GF-D8 (cell line): ENCODE measurements at places on chromosomes 12 and 14.

DNA sequence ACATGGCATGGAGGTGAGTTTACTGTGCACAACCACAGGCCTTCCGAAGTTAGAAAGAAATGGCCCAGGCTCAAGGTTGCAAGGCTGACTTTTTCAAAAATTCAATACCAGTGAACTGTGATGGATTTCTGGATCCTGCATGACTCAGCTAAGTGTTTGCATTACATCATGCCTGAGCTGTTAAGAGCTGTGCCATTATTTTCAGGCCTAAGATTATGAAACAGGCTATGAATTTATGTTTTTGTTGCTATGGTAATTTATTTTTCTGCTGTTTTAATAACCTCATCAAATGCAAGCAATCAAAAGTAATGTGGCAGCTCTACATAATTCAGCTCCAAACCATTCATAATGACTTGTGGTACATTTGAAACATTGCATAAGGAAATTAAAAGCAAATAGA, 457.7 kb upstream of the TMEM132C start:
- no peak for DNase-seq

DNA sequence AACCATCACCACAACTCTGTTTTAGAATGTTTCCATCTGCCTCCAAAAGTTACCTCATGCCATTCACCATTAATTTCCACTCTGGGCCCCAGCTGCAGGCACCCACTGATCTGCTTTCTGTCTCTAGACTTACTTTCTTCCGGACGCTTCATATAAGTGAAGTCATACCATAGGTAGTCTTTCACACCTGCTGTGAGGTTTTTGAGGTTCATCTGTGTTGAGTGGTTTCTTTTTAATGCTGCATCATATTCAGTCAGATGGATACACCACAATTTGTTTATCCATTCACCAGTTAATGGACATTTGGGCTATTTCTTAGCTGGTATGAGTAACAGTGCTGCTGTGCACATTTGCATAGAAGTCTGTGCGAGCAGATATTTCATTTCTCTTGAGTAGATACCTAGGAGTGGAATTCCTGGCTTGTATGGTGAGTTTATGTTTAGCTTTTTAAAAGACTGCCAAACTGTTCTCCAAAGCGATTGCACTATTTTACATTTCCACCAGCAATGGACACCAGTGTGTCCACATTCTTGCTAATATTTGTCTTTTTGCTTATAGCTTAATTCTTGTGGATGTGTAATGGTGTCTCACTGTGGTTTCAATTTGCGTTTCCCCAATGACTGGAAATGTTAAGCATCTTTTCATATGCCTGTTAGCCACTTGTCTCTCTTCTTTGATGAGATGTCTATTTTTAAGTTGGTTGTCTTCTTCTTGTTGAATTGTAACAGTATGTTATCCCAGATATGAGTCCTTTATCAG, 48.3 kb downstream of the ZFYVE21 start:
- no peak for DNase-seq

DNA sequence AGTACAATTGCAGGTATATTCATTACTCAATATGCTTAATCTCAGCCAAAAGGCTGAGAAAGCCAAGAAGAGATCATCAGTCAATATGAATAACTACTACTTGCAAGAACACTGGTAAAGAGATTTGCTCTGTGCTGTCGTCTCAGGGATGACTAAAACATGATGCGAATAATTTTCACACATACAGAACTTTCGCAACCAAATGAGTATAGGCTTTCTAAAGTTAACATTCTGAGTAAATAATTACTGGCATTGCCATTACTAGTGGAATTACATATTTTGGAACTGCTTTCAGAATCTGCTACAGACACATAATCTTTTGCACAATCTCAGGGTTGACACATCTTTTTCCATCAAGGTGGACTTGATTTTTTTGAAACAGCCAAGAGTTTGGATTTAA, 24.7 kb downstream of the NCKAP1L start:
- no peak for DNase-seq

GRCh38 chr12:109069307-109070271, 17.2 kb downstream of the USP30 start:
- DNase-seq = no peak

DNA sequence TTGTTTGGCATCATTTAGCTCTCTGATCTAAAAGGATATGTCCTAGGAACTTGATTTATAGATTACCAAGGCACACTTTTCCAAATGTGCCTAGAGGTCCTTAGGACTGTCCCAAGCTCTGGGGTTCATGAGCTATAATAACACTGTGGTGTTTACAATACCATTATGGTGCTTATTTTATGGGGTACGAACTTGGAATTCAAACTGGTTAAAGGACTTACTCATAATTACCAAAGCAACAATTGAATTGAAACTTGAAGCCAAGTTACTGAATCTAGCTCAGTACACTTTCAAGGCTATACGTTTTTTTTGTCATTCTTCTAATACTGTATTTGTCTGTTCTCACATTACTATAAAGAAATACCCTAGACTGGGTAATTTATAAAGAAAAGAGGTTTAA, 9.6 kb upstream of the TEP1 start:
- no peak for DNase-seq

DNA sequence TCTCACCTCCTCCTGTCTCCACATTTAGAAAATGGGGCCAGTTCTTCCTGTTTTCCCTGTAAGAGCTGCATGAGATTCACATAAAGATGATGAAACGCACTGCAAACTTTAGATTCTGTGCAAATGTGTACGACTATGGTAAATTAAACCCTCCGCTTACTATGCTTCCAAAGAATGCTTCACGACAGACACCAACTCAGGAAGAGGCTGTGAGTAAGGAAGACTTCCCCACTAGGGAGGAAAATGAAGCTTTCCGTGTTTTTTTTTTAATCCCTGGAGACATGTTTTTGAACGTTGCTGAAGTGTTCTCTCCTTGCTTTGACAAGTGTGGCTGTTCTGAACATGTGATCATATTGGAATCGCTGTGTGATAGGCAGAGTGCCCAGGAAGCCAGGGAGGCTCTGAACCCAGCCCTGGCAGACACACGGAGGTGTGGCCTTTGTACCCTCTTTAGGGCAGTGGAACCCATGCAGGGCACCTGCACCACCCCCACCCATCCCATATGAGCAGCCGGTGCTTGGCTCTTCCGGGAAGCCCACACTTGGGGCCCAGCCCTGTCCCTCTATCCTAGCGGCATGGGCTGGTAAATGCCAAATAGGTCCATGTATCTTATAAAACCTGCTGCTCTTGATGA, 7.5 kb upstream of the SYNE3 start:
- DNase-seq = peak; percentile 56

DNA sequence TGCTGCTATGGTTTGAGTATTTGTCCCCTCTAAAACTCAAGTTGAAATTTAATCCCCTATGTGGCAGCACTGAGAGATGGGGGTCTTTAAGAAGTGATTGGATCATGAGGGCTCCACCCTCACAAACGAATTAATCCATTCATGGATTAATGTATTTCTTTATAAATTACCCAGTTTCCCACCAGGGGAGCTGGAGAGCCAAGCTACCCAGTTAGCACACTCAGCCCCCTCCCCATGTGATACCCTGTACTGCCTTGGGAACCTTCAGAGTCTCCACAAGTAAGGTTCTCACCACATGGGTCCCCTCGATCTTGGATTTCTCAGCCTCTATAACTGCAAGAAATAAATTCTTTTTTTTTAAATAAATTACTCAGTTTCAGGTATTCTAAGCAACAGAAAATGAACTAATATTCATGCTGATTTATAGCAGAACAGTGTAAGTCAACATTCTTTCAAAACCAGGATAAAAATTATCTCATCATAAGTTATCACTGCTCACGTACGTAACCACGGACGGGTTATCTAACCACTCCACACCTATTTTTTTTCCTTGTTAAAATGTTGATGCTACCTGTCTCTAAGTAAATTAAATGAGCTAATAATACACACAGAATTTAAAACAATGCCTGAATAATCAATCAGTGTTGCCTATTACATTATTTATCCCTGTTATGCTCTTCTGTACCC, 3.6 kb downstream of the NAP1L1 start:
- no peak for DNase-seq

DNA sequence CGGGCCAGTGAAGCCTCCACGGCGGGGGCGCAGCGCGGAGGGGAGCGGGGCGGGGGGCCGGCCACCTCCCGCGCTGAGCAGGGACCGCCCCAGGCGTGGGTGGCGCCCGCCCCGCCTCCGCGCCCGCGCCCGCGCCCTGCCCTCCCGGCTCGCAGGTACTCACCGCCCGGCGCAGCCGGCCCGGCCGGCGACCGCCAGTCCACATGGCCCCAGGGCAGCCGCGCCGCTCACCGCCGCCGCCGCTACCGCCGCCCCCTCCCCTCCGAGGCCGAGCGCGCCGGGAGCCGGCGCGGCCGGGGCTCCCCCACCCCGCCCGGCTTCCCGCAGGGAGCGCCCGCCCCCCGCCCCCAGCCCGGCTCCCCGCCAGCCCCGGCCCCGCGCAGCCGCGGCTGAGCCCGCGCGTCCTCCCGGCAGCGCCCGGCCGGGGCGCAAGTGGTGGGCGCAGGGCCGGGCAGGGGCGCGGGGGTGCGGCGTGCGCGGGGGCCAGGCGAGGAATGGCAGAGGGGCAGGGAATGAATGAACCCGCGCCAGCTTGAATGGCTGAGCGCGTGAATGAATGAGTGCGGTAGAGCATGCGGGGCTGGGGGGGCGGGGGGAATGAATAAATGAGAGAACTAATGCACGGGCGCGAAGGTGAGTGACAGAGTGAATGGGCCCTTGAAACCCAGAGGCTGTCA, at the start of gene BEGAIN:
Gene BEGAIN, minus strand, starts transcription at position 332 of the 677 bp plus-strand sequence. Its CDS starts 127 bp downstream, at position 205.
- DNase-seq = no peak

DNA sequence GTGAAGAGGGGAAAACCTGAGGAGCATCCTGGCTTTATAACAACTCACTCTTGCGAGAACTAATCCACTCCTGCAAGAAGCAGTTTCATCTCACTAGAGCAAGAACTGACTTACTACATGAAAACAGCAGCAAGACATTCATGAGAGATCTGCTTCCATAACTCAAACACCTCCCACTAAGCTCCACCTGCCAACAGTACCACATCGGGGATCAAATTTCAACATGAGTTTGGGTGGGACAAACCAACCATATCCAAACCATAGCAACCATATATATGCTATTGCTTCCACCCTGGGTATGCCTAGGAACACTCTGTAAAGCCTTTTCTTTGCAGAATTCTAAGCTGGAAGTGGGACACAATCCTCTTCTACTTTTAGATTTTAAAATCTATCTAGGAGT, 13.9 kb upstream of the AVPR1A start:
- DNase-seq = no peak

- no peak for DNase-seq
These were observed 119.2 kb upstream of the NCOR2 start for GRCh38 chr12:124686370-124687173.

DNA sequence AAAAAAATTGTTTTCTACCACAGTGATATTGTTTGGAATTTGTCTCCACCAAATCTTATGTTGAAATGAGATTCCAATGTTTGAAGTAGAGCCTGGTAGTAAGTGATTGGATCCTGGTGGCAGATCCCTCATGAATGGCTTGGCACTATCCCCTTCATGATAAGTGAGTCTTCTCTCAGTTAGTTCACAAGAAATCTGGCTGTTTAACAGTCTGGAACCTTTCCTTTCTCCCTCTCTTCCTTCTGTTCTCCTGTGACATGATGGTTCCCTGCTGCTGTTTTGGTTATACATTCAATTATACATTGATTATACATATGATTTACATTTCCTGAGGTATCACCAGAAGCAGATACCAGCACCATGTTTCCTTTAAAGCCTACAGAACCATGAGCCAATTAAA, 442.2 kb downstream of the SLC6A15 start:
- DNase-seq = no peak

DNA sequence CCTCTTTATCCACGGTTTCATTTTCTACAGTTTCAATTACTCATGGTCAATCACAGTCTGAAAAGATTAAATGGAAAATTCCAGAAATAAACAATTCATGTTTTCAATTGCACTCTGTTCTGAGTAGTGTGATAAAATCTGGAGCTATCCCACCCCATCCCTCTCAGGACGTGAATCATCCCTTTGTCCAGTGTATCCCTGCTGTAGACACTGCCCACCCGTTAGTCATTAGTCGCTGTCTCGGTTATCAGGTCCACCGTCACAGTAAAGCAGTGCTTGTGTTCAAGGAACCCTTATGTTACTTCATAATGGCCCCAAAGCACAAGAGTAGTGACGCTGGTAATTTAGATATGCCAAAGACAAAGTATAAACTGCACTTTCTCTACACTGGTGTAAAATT, 141.0 kb upstream of the LMNTD1 start:
- DNase-seq = no peak

DNA sequence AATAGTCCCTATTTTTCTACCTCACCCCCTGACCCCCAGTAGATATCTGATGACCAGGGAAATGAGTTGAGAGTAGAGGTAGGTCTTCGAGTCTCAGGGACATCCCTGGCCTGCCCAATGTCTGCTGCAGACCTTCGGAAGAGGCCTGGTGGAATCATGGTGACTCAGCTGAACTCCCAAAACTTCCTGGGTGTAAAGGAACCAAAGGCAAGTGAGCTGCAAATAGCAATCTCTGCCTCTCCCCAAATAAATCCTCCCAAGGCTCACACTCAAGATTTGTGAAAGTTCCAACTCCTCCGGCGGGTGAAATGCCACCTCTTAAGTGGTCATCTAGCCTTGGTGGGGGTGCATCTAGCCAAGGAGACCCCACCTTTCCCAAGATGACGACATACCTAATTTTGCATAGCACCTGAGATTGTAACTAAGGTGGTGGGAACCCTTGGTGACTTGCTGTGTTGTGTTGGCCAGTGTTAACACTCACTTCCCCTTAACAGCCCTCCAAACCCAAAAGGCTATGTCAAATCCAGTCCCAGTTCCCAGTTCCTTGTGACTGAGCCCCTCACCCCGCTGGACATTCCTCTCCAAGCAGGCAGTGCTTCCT, 6.3 kb downstream of the ZFP36L1 start:
- no peak for DNase-seq

DNA sequence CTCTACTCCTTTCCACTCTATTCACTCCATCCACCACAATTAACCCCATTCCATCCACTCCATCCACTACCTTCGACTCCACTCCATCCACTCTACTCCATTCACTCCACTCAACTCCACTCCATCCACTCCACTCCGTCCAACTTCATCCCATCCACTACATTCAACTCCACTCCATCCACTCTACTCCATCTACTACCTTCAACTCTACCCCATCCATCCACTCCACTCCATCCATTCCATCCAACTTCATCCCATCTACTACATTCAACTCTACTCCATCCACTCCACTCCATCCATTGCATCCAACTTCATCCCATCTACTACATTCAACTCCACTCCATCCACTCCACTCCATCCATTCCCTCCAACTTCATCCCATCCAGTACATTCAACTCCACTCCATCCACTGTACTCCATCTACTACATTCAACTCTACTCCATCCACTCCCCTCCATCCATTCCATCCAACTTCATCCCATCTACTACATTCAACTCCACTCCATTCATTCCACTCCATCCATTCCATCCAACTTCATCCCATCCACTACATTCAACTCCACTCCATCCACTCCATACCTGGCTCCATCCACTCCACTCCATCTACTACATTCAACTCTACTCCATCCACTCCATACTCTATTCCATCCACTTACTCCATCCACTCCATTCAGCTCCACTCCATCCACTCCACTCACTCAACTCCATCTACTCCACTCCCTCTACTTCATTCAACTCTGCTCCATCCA, 16.4 kb downstream of the HNF1A start:
- DNase-seq = no peak

GRCh38 chr14:87809261-87809660, 183.7 kb downstream of the GALC start:
- no peak for DNase-seq
